Liver (tissue), 10 donors: ENCODE measurements at places on chromosomes 11 and 22.

DNA sequence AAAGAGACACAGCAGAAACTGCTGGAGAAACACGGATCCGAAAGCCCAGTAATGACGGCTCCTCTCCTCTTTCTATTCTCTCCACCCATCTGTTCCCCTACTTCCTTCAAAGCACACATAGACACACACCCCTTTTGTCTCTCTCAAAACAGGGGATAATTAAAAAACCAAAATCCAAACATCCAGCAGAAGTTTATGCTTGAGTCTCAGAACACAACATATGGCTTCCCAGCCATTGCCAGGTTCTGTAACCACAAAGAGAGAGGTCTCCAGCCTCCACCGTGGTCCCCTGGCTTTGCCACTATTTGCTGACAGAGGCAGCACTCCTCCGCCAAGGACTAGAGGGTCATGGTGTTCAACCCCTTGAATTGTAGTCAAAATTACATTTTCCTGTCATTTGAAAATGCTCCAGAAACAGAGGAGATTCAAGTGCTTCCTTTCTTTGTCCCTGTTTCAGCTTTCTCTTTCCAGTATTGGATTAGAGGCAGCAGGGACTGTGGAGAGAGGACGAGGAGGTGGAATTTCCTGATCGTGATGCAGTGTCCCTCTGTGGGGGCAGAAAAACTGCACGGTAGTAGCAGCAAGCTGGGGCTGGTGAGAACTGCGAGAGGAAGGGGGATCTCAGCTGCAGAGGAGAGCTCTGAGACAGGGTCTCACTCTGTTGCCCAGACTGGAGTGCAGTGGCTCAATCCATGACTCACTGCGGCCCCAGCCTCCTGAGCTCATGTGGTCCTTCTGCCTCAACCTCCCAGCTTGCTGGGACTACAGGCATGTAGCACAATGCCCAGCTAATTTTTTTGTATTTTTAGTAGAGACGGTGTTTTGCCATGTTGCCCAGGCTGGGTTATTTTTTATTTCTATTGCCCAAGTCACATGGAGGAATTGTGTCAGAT, 60.3 kb downstream of the UBASH3B start:
- DNase-seq: no peak
- no peak overlapping the region for H3K27ac ChIP-seq
- no peaks in the 10 kb centered on the region for H3K36me3 ChIP-seq
- no peaks in the 10 kb centered on the region for H3K27me3 ChIP-seq

DNA sequence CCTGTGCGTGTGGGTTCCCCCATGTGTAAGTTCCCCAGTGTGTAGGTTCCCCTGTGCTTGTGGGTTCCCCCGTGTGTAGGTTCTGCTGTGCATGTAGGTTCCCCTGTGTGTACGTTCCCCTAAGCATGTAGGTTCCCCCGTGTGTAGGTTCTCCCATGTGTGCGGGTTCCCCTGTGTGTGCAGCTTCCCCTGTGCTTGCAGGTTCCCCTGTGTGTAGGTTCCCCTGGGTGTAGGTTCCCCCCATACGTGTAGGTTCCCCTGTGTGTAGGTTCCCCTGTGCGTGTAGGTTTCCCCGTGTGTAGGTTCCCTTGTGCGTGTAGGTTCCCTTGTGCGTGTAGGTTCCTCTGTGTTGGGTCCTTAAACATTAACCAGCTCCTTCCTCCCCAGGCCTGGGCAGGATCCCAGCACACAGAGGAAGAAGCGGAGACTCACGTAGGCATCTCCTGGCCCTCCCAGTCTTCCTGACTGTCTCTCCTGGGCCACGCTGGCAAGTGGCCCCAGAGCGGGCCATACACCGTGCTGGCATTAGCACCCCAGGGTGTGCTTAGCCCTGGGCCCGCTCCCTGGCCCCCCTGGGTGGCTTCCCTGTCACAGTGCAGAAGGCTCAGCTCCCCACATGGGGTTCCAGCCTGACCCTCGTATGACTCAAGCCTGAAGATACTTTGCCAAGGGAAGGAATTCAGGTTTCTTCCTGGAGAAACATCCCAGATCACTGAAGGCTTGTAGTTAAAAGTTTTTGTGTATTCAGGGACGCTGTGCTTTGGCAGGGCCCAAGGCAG, 2.8 kb upstream of the GRAMD4 start:
- no peak overlapping the region for H3K4me3 ChIP-seq
- peaks cover 5% of the 10 kb centered on the region for H3K4me1 ChIP-seq
- H3K27me3 ChIP-seq: no peaks in the 10 kb centered on the region
- no peaks in the 10 kb centered on the region for H3K36me3 ChIP-seq
- no peak for DNase-seq

DNA sequence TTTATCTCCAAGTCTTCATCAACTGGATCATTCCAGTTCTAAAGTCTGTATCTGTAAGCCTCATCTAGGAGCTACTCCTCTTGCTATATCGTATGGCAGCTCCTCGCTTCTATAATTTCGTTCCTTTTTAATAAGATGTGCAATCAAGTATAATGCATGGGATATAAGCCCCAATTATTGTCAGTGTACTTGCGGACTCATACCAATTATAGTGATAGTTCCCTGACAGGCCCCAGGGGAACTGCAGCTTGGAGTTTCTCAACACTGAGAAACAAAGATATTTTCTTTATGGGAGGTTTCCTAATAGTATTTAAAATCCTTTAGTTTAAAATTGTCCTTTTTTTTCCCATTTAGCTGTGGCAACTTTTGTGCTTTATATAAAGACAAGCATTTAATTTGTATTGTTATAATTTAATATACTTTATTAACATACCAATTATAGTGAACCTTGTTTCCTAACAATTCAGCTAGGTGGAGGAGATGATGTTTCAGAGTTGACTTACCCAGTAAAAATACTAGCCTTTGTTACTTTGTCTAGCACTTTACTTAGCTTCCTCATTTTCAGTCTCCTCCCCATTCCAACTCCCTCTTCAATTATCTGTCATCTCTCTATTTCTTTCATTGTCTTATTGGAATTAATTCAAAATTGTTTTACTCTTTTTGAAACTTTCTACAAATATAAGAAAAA, 25.3 kb upstream of the DDX17 start:
- H3K36me3 ChIP-seq: no peaks in the 10 kb centered on the region
- no peaks in the 10 kb centered on the region for H3K27me3 ChIP-seq
- DNase-seq: no peak
- no peak overlapping the region for H3K27ac ChIP-seq
- H3K4me1 ChIP-seq: no peaks in the 10 kb centered on the region
- no peak overlapping the region for H3K4me3 ChIP-seq

DNA sequence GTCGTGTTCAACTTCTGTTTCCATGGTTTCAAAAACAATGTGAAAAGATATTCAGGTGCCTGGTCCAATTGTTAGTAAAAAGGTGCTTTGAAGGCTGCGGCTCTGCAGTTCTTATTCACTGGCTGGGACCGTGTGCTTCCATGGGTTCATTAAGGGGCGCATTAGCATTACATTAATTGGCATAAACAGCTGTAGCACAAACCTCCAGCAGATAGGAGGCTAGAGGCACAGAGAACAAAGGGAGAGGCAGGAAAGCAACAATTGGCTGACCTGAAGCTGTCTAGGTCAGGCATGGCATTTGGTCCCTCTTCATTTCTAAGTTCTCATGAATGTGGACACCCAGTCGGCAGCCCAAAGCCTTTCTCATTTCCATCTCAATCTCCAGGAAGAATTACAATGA, 16.6 kb downstream of the PAK1 start:
- no peaks in the 10 kb centered on the region for H3K27me3 ChIP-seq
- peaks cover 8% of the 10 kb centered on the region for H3K4me1 ChIP-seq
- H3K4me3 ChIP-seq: no peak overlapping the region
- H3K36me3 ChIP-seq: no peaks in the 10 kb centered on the region
- no peak overlapping the region for H3K27ac ChIP-seq

GRCh38 chr11:61446211-61446651, 16.3 kb downstream of the SDHAF2 start:
- peak; percentile 76 for DNase-seq
- H3K4me1 ChIP-seq: no peaks in the 10 kb centered on the region
- no peak overlapping the region for H3K27ac ChIP-seq

DNA sequence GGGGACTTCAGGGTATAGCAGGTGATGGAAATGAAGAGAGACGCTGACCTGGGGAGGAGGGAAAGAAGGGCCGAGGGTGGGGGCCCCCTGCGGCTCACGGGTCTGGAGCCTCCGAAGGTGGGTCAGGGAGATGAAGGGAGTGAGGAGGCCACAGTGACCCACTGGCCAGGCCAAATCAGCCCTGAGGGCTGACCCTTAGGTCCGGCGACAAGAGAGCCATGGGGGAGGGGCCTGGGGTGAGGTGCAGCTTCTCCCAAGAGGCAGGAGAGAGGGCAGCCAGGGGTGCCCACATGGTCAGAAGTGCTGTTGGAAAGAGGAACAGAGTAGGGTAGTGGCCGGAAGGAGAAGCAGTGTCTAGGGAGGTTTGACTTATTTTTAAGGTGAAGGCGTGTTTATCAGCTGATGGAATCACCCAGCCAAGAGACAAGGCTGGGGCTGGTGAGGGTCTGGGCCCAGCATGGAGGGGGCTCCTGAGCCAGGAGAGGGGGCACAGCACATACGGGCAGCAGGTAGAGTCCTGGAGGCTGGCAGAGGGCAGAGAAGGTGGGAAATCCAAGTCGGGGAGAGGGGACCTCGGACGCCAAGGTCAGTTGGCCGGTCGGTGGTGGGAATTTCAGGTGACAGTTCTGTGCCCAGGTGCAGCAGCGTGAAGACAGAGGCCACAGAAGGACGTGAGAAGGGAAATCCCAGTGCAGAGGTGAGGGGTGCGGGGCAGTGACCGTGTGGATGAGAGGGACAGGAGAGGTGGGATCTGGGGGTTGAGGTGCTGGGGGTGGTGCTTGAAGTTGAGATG, 49.0 kb downstream of the LINC01488 start:
- H3K4me1 ChIP-seq: no peaks in the 10 kb centered on the region
- no peak overlapping the region for H3K4me3 ChIP-seq
- H3K36me3 ChIP-seq: no peaks in the 10 kb centered on the region
- H3K27me3 ChIP-seq: no peaks in the 10 kb centered on the region
